ENCODE measurements at places on chromosomes 13 and 19.

DNA sequence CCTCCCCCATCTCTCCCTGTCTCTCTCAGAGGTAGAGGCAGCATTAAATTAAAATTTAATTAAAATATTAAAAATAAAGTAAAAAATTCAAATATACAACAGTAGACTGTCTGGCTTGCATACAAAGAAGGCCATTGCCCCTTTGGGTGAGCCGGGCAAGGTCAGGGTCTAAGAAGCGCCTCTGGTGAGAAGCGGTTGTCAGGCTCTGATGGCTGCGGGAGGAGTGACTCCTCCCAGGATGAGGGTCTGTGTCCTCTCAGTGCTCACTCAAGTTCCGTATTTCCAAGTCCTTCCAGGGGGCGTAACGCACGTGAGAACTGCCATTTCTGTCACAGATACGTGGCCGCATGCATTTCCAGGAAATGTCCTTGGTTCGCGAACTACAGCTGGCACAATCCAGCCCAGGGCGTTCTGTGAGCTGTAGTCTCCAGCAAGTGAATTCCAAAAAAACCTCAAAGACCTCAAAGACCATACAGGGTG lies 737 bp upstream of the ZNF181 start:
- DNase-seq: no peak

DNA sequence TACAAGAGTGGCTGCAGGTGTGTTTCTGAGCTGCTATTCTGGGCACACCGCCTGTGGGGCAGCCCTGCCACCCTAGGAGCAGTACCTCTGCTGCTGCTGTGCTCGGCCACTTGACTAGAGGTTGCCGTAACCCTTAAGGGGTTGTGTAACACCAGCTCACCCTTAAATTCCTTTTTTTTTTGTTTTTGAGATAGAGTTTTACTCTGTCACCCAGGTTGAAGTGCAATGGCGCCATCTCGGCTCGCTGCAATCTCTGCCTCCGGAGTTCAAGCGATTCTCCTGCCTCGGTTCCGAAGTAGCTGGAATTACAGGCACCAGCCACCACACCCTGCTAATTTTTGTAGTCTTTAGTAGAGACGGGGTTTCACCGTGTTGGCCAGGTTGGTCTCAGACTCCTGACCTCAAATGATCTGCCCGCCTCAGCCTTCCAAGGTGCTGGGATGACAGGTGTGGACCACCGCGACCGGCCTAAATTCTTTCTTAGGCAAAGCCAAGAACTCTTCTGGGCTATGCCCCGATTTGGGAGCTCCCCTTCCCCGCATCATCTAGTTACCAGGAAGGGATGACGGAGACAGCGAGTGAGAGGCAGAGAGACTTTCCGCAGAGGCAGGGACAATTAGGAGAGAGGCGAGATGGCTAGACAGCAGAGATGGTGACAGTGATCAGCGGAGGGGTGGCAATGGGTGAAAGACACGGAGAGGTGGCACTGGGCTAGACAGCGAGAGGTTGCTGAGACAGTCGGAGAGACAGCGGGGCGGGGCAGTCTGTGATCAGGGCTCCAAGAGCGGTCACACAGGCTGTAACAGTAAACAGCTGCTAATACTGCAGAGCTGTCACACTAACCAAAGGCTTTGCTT lies 4.4 kb upstream of the LILRA5 start:
- no peak for DNase-seq

- no peak for DNase-seq
These were observed 8.6 kb downstream of the C19orf81 start for GRCh38 chr19:50657712-50658440.

DNA sequence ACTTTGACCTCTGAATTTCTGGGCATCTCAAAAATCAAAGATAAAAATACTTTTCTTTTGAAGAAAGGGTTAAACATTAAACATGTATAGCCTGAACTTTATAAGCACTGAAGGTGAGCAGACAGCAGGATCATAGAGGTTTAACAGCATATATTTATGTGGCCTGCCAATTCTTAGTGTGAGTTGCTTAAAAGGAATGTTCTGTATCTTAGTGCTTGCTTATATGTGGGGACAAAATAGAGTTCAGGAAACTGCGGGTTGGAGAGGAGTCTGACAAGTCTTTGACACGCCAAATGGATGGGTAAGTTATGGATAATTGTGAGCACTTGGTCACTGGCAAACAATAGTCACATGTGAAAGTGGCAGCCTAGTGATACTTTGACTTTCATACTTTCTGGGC lies 1419.4 kb upstream of the SPRY2 start:
- no peak for DNase-seq

GRCh38 chr13:110492679-110493593 lies 68.6 kb downstream of the RAB20 start:
- DNase-seq: no peak

GRCh38 chr13:77358001-77358400 lies 31.1 kb upstream of the MYCBP2 start:
- no peak for DNase-seq

DNA sequence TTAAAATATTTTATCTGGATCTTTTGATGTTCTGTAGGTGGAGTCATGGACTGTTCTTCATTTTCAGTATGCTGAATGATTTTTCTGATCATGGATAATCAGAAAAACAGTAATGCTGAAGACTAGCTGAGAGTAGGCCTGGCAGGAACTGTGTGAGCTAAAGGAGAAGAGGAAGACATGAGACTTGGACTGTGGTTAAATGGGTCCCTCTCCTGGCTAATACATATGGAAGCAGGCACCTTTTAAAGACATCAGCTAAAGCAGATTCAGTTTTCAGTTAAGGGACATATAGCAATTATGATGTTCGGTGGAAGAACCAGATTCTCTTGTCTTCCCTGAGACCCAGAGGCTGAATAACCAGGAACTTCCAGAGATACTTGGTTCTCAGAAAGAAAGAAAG lies 169.4 kb downstream of the OLFM4 start:
- no peak for DNase-seq

DNA sequence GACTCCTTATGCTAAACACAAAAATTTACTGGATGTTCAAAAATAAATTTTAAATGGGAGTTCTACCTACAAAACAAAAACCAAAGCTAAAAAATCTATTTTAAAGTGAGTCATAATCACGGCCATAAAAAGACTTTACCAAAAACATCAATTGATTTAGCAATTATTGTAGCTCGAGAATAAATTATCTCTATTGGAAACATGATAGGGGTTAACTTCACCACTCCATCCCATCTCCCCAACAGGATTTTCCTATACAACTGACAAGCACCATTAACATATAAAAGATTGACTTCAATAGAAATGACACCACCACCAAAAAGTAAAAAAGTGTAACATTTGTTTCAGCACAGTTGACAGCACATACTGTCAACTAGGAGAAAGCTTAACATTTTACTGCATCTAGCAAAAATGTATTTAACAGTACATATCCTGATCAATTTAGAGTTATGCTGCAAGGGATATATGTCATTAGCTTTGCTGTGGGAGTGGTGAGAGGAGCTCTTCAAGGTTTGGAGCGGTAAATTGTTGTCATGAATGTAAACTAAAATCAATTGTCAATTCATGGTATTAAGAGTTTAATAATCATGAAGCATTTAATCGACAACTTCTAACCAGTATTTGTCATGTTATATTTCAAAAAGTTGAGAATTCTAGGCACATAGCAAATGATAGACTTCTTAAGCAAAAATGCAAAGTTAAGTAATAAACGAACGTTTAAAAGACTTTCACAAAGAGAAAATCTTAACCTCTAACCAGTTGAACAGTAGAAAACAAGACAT lies 3.8 kb downstream of the UBL3 start:
- DNase-seq: no peak

GRCh38 chr19:8580710-8581281 lies 3.6 kb upstream of the MYO1F start:
- DNase-seq: peak; percentile 89

DNA sequence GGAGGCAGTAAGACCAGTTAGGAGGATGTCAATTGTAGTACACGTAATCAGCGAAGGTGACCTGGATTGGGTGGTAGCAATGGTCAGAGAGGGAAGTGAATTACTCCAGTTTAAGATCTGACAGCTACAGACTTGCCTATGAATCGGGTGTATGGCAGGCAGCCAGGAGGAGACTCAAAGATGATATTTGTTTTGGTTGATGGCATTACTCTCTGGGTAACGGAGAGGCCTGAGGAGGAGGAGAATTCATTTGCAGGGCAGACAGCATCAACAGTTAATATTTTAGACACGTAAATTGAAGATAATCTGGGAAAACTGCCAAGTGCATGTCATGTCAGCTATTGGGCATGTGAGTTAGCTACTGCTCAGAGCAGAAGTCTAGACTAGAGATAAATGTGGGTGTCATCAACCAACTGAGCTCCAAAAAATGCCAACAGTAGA lies 109.2 kb downstream of the SGCG start:
- no peak for DNase-seq

DNA sequence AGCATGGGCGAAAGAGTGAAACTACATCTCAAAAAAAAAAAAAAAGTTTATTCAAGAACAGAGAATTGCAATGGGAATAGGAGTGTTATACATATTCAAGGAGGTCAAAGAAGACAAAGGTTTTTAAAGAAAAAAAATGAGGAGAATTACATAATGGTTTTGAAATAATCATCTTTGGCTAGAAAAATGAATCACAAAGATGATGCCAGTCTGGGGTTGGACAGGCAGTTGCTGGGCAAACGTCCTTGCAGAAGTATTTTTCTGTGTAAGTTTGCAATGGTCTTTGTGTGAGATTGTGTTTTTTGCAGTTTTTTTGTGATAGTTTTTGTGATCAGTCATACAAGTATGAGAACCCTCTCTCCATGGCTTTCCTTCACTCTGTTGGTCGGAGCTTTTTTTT lies 23.7 kb downstream of the LYPD3 start:
- DNase-seq: no peak

DNA sequence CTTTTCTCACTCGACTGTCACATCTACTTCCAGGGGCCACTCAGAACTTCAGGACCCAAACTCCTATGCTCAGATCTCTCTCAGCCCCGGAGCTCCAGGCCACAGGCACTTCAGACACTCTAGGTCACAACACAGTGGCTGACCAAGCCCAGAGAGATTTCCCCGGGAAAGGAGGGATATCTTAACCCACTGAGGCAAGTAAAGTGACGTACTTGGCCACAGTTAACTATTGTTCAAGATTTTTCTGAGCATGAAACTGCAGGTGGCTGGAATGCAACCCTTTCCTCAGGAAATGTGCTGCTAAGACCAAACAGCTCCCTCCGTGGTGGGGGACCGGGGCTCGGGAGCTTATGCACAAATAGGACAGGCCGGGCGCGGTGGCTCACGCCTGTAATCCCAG lies 23.9 kb downstream of the OPA3 start:
- DNase-seq: no peak

- DNase-seq: no peak
These were observed 3.8 kb downstream of the JAK3 start for GRCh38 chr19:17843908-17844490.

- peak; percentile 42 for DNase-seq
These were observed 41.5 kb downstream of the ZNF682 start for GRCh38 chr19:19997656-19998268.

GRCh38 chr13:105035092-105035491 lies 1500.4 kb downstream of the EFNB2 start:
- no peak for DNase-seq

- no peak for DNase-seq
These were observed 262.8 kb upstream of the RFC3 start for GRCh38 chr13:33554919-33555791.

GRCh38 chr13:43135516-43135915 lies 112.1 kb downstream of the DNAJC15 start:
- DNase-seq: no peak

DNA sequence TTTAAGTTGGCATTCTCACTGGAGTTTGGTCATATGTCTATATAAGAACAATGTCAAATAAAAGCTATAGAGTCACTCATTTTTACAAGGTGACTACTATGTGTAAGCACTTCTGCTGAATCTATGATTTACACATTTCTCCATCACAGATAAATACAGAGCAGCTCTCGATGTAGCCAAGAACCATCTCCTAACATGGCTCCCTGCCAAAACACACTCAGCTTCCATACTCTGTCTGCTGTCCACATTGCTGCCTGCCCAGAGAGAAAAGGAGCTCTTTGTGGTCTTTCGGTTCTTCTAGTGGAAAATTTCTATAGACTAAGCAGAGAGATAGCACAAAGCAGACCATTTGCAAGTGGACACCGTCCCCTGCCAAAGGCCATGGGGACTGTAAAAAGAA lies 190.9 kb upstream of the KLF12 start:
- no peak for DNase-seq

- no peak for DNase-seq
These were observed 2806.7 kb downstream of the PCDH9 start for GRCh38 chr13:64423467-64423866.

DNA sequence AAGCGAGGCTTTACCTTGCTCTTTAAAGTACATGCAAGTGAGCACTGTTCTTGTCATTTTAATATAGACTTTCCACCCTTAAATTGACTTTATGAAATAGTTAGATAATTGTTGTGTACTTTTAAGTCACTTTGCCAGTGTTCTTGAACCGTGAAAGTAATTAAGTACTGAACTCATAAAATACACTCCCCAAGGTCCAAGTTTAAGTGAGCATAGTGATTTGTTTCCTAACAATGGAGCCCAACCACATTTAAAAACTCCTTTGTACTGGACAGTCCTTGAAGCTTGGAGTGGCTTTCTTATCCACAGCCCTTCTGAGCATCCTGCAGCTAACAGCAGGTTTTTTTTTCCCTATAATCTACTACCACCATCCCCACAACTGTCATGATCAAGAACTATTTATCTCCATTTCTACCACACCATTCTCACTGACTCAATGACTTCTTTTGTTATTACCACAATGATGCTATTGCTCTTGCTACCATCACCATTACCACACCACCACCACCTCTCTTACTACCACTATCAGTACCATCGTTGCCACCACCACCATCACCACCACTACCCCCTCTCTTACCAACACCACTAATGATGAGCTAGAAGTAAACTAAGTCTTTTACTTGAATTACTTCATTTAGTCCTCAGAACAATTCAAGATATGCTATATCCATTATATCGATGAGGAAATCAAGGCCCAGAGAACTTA lies 452.6 kb downstream of the DIAPH3 start:
- DNase-seq: no peak

DNA sequence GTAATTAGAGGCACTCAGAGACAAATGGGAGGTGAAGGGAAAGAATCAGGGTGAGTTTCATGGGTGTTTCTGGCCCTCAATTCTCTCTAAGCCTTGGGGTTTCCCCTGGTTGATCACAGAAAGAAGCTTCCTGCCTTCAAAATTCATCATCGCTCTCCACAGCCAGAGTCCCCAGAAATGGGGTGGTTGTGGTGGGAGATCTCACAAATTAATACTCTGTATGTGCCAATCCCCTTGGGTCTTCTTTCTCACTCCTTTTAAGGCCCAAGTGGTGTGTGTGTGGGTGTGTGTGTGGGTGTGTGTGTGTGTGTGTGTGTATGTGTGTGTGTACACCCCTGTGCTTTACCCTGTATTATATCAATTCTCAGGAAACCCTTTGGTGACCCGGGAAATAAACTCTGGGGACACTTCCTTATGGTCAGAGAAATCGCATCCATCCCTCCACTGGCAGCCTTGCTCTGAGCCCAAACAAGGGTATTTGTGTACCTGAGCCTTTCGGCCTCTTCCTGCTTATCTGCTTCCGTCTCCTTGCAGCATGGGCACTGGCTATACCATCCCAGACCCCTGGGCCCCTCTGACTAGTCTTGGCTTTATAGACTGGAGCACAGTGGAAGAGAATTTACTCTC lies 2.8 kb upstream of the FCGBP start:
- no peak for DNase-seq
